Fibroblast of gingiva (primary cell): ENCODE measurements at places on chromosomes 5 and 9.

GRCh38 chr9:128540634-128541360 is 11.6 kb upstream of the SPTAN1 start:
- peak; percentile 51 for DNase-seq

DNA sequence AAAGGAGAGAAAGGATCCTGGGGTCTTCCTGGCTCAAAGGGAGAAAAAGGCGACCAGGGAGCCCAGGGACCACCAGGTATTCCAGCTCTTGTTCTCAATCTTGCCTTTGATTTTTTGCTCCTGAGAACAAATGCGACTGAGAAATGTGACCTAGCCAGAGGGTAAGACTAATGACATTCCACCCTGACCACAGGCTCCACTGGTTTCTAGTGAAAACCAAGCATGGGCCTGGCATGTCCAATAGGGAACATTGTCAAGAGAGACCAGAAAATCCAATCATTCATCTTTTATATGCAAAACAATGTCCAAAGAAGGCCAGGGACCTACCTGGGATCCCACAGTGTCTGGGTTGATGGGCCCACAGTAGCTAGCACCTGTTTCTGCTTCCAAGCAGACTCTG is 50.3 kb upstream of the TGFBR1 start:
- no peak for DNase-seq

- DNase-seq, result no peak
These were observed 370.9 kb downstream of the PLK2 start for GRCh38 chr5:58088941-58089340.

DNA sequence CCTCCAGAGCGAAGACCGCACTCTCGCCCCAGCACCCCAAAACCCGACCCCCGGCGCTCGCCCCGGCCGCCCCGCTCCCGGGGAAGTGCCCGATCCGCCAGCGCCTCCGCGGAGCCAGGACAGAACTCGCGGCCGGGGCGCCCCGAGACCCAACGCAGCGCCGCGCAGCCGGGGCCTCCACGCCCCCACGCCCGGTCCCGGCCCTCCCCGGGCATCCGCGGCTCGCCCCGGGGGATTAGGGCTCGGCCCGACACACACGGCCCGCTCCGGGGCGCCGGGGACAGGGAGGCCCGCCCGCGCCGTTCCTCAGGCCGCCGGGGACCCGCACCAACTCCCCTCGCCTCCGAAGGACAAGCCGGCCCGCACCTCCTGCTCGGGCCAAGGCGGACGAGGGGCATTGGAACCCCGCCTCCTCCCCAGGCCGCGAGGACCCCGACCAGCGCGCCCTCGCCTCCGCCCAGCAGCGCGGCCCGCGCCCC is 544 bp downstream of the FNBP1 start:
- DNase-seq, result no peak

DNA sequence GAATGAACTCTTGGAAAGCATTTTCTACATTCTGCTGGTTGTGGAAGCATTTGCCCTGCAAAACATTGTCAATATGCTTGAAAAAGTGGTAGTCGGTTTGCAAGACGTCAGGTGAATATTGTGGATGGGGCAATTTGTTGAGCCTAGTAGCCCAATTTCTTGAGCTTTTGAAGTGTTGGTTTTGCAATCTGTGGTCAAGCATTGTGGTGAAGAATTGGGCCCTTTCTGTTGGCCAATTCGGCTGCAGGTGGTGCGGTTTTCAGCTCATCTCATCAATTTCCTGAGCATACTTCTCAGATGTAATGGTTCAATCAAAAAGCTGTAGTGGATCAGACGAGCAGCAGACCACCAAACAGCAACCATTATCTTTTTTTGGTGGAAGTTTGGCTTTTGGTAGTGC is 426.8 kb upstream of the CDH9 start:
- no peak for DNase-seq

DNA sequence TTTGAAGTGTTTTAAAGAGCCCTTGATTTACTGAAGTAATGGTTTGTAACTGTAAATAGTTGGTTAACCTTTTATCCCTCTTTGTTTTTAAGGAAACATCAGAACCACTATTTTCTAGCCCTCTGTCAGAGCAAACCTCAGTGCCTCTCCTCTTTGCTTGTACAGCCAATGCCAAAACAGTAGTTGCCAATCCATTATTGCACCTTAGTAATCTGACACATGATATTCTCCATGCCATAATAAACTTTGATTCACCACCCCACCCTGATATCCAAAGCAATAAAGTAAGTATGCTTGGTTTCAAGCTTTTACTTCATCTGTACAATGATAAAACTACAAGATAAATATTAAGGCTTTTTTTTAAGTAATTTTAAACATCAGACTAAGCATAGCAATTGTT is 100.8 kb downstream of the DMXL1 start:
- DNase-seq, result no peak

DNA sequence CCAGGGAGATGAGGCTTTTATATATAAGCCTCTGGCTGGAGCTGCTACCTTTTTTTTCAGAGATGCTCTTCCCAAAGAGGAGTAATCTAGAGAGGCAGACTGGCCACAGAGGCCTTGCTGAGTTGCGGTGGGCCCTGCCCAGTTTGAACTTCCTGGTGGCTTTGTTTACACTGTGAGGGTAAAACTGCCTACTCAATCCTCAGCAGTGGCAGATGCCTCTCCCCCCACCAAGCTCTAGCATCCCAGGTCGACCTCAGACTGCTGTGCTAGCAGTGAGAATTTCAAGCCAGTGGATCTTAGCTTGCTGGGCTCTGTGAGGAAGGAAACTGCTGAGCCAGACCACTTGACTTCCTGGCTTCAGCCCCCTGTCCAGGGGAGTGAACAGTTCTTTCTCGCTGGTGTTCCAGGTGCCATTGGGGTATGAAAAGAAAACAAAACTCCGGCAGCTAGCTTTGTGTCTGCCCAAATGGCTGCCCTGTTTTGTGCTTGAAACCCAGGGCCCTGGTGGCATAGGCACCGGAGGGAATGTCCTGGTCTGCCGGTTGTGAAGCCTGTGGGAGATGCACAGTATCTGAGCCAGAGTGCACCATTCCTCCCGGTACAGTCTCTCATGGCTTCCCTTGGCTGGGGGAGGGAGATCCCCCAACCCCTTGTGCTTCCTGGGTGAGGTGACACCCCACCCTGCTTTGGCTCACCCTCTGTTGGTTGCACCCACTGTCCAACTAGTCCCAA is 219.5 kb upstream of the IZUMO3 start:
- no peak for DNase-seq

- no peak for DNase-seq
These were observed 102.6 kb downstream of the CAAP1 start for GRCh38 chr9:26789959-26790358.
